ENCODE measurements at places on chromosomes 4 and X.

DNA sequence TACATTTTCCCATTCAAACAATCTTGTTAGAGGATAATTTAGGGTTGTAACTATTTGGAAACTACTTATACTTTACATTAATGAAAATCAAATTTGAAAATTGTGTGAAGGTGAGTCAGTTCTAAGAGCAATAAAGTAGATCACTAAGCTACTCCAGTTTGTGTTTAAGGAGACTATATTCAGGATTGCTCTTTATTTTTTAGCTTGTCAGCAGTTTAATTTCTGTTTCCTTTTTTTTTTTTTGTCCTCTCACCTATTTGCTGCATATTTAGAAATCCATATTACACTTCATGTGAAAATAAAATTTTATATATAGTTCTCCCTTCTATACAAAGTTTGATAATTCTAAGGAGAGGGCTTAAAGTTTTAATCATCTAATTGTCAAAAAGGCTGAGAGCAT is 691.8 kb downstream of the ADGRL3 start:
- ATAC-seq = no peak

DNA sequence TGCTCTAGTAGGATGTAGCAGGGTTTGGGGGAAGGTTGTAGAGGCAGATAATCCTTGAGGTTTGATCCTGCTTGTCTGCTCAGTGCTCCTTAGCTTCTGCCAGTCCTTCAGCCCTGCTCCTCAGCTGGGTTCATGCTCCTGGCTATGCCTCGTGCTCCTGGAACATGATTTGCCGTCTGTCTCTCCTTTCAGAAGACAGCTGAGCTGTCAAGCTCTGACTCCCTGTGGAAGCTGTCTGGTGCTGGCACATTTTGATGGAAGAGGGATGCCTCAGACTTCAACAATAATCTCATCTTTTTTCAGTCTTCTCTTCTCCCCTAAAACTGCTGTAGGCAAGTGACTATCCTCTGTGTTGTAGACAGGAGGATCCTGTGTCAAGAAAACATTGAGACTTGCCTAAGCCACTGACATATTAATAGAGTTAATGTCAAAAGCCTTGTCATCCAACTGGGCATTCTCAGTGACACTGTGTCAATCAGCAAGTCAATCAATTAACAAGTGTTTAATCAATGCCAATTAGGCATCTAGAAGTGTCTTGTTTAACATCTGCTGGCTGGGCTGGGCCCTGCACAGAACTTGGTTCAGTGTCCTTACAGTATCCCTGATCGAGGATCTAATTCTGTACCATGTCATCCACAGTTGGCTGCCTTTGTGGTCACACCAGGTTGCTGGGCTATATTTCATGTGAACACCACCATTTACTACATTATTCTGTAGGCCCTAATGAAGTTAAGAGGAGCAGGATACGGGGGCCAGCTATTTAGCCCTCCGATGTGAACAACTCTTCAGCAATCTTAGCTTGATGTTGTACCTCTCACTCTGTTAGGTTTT is 96.7 kb downstream of the SYNPO2 start:
- ATAC-seq = no peak

DNA sequence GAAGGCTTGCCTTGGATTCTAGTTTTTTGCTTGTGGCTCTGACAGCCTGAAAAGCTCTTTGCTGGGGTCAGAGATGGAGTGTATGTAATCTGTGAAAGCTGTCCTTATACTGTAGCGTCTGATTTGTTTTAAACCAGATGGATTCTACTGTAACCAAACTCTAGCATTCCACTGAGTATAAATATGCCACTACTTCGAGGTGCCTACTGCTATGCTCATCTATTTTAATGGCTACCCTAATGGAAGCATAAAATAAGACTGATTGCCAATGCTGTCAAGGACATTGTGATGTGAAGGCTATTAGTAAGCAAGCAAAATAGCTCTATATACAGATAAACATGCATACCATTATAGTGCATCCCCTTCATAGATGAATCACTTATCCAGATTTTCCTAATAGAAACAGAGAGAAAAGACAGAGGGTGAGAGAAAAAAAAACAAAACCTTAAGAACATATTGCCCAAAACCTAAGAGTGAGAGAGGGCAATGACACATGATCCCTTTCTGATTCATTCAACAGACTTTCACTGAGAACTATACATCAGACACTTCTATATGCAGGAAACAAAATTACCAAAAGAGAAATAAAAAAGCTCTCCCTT is 1025.8 kb upstream of the LCORL start:
- no peak for ATAC-seq

GRCh38 chrX:43974100-43974475 is 898 bp upstream of the NDP start:
- ATAC-seq = no peak

GRCh38 chr4:62004881-62005280 is 804.8 kb downstream of the ADGRL3 start:
- no peak for ATAC-seq

GRCh38 chr4:53963781-53964180 is 100.6 kb downstream of the CHIC2 start:
- ATAC-seq = no peak

DNA sequence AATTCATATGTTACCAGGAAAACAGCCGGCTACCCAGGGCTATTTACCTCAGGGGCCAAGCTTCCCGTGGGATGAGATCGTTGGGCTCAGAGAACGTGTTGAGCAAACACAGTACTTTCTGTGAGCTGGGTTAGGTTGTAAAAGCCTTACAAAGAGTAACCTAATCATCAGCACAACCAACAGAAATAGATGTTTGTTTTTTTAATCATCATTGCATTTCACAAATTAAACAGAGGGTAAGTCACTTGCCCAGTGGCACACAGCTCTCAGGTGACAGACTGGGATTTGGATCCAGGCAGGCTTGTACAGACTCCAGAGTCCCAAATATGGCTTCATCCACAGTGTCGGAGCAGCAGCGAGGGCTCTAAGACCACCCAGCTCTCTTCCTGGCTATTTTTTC is 20.1 kb downstream of the SPON2 start:
- ATAC-seq = no peak

- no peak for ATAC-seq
Observed at GRCh38 chr4:188612659-188613058, 473.4 kb downstream of the TRIML1 start.

- no peak for ATAC-seq
Observed at GRCh38 chr4:93645120-93645519, 183.4 kb upstream of the ATOH1 start.

GRCh38 chrX:19541931-19542330 is 26.6 kb upstream of the MAP3K15 start:
- no peak for ATAC-seq

- ATAC-seq = no peak
Observed at GRCh38 chr4:88792821-88793220, 95.2 kb upstream of the NAP1L5 start.

- ATAC-seq = no peak
Observed at GRCh38 chr4:141971869-141972268, 335.5 kb downstream of the IL15 start.

DNA sequence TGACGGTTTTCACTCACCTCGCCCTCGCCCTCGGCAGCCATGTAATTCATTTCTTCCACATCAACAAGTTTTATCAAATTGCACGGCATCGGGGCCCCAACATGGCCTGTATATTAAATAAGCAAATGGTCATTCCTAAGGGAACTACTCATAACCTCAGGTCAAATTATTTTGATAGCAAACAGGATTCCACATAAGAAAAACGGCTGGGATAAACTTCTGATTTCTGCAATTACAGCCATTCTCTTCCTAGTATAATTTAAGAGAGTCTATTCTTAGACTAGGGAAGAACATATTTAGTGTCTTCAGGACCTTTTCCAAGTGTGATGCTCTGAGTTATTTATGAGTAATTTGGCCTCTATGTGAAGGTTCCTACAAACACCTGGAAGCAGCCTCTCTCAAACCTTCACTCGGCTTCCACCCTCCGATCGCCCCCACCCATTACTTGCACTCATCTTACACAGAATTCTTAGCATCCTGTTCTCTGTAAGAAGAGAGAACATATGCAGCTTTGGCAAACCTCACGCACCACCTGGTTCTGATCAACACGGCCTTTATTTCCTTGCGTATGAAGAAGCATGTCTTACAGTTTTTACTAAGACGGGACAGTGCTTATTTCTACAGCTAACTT is 29.4 kb upstream of the CENPU start:
- ATAC-seq = peak; percentile 54

DNA sequence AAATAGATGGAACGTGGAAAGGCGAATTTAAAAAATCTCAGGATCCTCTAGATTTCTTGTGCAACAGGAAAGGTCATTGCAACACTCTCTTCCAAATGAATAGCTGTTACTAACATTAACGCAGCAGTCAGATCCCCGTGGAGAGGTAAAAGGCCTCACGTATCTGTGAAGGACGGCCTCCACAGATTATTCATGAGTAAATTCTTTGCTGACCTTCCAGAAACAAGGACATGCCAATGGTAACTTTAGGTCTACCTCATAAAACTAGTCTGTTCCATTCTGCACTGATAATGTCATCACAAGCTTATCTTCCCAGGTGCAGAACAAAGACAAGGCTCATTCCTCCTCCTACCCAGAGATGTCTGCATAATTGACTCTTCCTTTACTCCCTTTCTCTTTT is 16.1 kb upstream of the REPS2 start:
- ATAC-seq = no peak

- ATAC-seq = no peak
Observed at GRCh38 chrX:149433051-149433450, 72.1 kb downstream of the IDS start.
